Lower leg skin (tissue), 4 donors: ENCODE measurements at places on chromosomes 16 and 17. TPM values are rescaled to one million over a fixed set of nuclear protein-coding genes. Genes with fewer than 3 reads are reported as not detected.

Gene CNTNAP1
- total RNA-seq: 0.13 TPM

Gene GPR142
- not detected for total RNA-seq

Gene BAHCC1
- 7.3 TPM for total RNA-seq

Gene MARVELD3
- 10.0 TPM for total RNA-seq

Gene CRYBA1
- total RNA-seq: not detected

Gene NACA2
- total RNA-seq: not detected

Gene CCL14
- 3.5 TPM for total RNA-seq

Gene MPP2
- total RNA-seq: 10.7 TPM

Gene KRT28
- not detected for total RNA-seq

Gene TP53TG3B
- not detected for total RNA-seq

Gene FOXL1
- total RNA-seq: 0.23 TPM

Gene CD300LB
- 1.3 TPM for total RNA-seq

Gene SPEM2
- not detected for total RNA-seq

Gene HBQ1
- total RNA-seq: not detected

Gene PYDC1
- 17.5 TPM for total RNA-seq
